NCI-H748 treated with DMSO at 0.1 percent for 48 hours (cell line): ENCODE measurements at places on chromosomes 4 and X.

DNA sequence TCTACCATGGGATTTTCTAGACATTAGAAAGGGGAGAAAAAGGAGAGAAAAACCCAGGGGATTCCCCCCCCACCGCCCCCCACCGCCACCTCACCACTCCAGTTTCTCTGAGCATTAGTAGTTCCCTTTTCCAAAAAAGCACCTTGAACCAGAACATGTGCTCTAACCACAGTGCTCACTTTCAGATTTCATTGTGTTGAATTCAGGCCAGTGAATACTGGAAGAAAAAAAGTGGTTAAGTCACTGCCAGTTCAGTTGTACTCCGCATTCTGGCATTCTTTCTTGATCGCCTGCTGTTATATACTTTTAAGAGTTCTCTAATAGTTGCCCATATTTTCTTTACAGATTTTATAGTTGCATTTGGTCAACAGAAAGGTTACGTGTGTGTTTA, 40.9 kb downstream of the JADE3 start:
- no peak for DNase-seq

DNA sequence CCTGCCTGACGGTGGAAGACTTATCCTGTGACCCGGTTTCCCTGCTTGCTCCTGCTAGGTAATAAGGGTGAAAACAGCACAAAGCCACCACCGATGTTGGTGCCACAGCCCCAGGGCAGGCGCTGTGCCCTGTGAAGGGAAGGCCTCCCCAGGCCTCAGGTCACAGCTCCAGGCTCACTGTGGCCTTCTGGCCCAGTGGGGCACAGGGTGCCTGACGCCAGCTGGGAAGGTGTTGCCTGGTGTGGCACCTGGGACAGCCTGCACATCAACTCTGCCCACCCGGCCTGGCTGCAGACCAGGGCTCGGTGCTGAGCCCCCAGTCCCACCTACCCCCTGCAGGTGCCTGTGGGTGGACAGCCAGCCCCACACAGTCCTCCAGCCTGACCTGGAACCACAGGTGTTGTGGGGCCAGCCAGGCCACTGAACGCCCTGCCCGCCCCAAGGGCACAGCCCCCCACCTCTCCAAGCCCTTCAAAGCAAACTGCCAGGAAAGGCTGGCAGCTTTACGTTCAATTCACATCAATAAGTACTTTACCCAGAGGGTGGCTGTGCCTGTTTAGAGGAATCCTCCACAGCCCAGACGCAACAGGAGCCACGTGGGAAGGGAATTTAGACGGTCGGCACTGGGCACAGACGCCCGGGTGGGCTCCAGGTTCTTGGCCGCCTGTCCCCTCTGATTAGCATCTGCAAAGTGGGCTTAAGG, 54.3 kb downstream of the ZFYVE28 start:
- no peak for DNase-seq

GRCh38 chr4:52172166-52172565, 121.1 kb downstream of the SPATA18 start:
- DNase-seq: no peak

DNA sequence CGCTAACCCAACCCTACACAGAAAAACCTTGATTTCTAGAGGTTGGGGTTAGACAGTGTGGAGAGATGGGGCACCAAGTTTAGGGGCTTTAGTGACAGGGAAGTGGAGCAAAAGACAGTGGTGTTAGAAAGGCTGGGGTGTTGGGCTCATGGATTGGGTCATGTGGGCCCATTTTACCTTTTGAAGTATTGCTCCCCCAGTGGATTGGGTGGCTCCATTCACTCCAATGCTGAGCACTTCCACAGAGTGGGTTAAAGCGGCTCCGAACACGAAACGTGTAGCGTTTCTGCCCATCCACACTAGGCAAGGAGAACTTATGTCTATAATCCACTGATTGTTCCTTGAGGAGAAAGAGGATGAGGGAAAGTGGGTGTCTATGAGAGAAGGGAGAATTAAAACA, 2.3 kb downstream of the IL2RG start:
- DNase-seq: no peak

- no peak for DNase-seq
These were observed 29.2 kb upstream of the MXD4 start for GRCh38 chr4:2290974-2291704.

- DNase-seq: no peak
These were observed 281.3 kb downstream of the PTTG2 start for GRCh38 chr4:38241541-38241940.

DNA sequence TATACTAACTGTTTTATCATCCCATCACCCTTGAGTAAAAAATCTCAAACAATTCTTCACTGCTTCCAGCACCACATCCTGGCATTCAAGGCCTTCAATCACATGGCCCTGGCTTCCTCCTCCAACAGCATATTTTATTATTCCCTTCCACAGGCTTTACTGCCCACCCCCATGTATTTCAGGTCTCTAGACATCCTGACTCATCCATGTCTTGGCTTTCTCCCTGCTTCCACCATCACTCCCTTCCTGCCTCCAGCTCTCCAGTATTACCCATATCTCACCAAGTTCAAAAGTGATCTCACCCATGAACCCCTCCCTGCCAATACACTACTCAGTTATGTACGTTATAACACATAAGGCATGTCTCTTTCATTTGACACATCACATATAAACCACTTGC, 34.7 kb upstream of the PLAC1 start:
- no peak for DNase-seq

DNA sequence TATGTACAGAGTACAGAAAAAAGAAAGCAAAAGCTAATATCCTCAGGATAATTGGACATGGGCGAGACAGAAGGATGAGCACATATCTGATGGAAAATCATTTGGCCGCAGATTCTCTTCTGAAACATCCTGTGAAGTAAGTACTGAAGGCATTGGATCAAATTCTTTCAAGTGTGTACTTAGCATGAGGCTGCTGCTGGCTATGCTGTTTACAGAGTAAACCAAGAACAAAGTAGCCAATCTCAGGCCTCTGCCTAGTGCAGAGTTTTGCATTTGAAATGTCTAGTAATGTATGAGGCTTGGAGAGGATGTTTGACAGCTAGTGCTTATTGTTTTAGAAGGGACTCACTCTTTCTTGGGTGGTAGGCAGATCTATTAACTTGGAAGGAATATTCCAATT, 128.5 kb downstream of the MAGEC2 start:
- no peak for DNase-seq

GRCh38 chr4:74537459-74537858, 92.5 kb downstream of the AREG start:
- DNase-seq: no peak

GRCh38 chrX:46710425-46710824, 48.5 kb downstream of the SLC9A7 start:
- no peak for DNase-seq

GRCh38 chr4:144655491-144655890, 9.5 kb downstream of the HHIP start:
- DNase-seq: no peak

DNA sequence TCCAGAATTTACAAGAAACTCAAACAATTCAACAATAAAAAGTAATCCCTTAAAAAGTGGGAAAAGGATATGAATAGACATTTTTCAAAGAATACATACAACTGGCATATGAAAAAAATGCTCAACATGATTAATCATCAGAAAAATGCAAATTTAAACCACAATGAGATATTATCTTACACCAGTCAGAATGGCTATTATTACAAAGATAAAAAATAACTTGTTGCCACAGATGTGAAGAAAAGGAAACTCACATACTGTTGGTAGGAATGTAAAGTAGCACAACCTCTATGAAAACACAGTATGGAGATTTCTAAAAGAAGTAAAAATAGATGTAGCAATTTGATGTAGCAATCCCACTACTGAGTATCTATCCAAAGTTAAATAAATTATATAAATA, 65.1 kb upstream of the DIAPH2 start:
- DNase-seq: no peak

DNA sequence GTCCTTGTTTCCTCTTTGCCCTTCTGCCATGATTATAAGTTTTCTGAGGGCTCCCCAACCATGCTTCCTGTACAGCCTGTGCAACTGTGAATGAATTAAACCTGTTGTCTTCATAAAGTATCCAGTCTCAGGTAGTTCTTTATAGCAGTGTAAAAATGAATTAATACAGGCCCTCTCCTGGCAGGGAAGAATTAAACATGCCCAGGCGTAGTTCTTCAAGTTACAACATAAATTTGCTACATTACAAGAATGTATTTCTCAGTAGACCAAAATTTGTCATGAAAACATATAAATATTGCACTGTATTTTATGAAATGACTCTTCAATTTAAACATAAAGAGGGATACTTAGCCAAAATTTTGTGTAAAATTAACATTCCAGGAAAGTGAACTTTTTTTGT, 1089.9 kb upstream of the PCDH10 start:
- DNase-seq: no peak
